Stimulated activated CD8-positive, alpha-beta memory T cell treated with anti-CD3 and anti-CD28 coated beads, Interleukin-4, amount 100 ng/mL, for 24 hours (primary cell): ENCODE measurements at places on chromosomes 6 and 20.

GRCh38 chr6:129667034-129667433, 42.9 kb downstream of the ARHGAP18 start:
- no peak for DNase-seq

- DNase-seq: no peak
These were observed 37.0 kb upstream of the PXDC1 start for GRCh38 chr6:3788408-3789017.

DNA sequence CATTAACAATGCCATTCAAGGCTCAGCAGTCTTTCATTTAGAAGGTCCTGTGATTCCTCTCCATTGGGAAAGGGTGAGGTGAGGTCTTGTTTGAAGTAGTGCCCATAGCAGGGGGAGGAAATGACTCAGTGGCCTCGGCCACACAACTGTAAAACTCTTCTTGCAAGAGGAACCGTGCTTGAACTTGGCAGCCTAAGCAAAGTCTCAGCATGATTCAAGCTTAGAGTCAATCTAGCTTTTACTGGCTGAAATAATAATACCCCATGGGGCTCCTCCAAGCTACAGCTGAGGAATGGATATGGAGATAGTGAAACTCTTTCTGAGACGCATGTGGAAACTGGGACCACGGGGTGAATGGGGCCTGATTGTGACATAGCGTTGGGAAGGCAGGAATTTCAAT, 428.2 kb downstream of the BMP2 start:
- DNase-seq: no peak

DNA sequence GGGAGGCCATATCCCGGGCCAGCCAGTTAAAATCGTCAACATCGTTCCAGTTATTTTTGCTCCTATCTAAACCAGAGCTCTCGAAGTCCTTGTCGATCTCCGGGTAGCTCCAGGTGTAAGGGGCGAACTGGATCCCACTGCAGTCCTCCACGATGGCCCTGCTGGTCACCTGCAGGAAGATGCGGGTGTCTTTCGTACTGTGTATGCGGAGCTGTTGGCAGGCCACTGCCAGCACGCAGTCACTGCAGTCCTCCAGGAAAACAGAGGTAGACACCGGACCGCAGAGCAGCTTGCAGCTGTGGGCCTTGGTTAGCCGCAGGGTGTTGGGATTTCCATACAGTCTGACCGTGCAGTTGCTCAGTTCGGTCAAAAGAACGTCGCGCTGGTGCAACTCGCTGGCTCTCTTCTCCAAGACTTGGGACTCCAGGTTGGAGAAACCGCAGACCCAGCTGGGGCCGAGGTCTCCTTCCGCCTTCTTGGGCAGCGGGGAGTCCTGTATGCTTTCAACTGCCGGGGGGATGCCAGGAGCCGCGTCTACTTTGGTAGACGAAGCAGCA, 742 bp downstream of the TBCC start:
- peak; percentile 25 for DNase-seq

DNA sequence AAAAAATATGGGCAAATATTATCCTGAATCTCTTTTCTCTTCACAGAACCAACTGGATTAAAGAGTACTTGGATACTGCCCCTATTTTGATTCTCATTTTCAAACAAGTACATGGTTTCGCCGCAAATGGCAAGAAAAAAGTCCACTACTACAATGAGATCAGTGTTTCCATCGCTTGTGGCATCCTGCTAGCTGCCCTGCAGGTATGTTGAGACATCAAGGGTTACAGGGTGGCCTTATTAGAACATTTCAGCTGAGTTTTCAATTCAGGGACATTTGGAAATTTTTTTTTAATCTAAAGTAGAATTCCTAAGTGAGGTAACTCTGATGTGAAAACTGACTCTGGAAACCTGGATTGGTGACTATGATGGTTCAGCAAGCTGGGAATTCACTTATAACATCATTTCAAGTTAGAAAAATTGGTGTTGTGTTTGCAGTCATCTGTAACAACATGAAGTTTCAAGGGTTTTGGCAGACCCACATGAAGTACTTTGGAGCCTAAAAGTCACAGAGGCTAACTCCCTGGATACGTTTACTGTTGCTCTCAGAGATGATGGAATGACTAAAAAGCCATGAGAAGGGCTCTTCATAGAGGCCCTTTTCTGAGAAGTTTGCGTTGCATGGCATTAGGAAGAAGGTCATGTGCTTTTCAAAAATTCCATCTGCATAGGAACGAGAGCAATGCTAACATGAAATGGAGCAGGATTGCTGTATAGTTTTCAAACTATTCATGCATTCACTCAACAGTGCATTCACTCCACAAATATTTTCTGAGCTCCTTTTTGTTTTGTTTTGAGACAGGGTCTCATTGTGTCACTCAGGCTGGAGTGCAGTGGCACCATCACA, 25.5 kb downstream of the IYD start:
- DNase-seq: no peak

DNA sequence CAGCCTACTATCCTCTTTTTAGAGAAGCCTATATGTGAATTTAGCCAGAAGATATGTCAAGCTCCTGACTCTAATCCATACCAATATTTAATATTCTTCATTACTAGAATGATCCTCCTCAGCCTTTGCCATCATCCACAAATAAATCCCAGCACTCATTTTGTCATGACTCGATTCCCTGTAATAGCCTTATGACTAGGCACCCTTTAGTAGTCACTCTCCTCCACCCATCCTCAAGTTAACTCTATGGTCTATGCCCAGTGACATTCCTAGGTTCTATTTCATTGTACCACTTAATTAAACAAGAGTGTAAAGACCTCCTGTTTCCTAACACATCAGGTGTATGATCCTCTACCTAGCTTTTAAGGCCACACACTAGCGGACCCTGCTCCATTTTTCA, 450.4 kb upstream of the CITED2 start:
- DNase-seq: no peak
